Urothelium cell line (cell line): ENCODE measurements at places on chromosomes 6 and 20.

DNA sequence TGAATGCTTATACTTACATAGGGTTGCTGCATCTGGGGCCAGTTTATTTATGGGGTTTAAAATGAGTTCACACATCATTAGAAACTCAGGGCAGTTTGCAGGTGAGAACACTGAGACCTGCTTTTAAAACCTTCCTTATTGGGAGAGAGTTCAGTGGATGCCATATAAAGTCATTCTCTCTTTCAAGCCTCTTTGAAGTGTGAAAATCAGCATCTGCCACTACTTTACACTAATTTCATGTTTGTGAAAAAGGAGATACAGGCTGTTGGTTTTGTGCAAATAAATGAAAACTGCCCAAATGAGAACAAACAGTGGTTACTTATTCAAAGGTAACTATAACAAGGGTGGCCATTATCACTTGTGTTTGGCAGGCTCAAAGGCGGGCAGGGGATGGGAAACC, 530.5 kb downstream of the KIF16B start:
- no peak for DNase-seq

DNA sequence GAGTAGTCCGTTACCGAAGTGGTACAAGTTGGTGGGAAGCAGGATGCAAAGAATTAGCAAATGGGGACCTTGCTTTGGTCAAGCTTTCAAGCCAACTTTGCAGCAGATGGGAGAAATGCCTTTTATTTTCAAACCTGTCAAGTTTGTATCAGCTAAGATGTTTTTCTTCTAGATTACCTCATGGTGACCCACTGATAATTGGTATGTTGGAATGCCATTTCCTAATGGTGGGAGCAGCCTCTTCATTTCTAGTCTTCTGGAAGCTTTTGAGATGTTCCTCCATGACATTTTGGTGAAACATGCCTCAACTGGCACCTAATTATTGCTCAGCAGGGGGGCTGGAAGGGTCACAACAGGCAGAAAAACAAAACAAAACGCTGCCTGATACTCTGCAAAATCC, 43.7 kb downstream of the ADNP start:
- DNase-seq = no peak

GRCh38 chr20:58749098-58749769, 56.6 kb downstream of the NPEPL1 start:
- no peak for DNase-seq

DNA sequence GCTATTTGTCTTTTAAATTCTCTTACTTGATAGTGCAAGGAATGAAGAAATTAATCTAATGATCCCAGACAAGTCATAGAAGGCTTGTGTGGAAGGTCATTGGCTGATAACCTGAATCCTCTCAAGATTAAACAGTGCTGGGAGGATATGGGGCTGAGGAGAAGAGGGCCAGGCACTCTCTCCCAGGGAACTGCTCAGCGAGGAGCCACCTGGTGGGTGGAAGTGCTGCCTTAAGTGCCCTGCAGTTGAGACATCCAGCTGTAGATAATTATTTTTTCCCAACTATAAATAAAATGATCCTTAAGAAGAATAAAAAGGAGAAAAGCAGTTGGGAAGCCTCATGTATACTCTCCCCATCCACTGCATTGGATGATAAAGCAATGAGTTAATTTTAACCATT, 47.9 kb downstream of the BTBD3 start:
- no peak for DNase-seq

DNA sequence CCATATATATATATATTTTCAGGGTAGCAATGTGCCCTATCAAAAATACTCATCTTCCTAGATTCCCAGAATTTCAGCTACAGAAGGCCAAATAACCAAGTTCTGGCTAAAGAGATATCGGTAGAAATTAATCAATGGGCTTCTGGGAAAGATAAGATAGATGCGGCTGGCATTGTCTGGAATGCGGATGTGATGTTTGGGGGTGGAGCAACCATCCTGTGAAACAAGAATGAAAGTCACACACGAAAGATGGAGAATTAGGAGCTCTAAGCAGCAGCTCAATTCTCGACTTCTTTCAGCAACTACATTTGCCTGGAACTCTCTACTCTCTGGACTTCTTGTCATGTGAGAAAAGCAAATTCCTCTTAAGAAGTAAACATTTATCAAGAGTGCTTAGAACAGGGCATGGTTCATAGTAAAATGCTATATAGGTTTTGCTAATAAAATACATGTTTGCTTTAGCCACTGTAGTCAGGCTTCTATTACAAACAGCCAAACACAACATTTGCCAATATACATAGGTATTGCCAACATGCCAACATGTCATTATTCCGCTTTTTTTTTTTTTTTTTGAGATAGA, 90.8 kb downstream of the CLIC5 start:
- no peak for DNase-seq

GRCh38 chr6:169763881-169764280, 12.5 kb downstream of the ERMARD start:
- DNase-seq = no peak

GRCh38 chr6:4714961-4715501, 61.2 kb upstream of the CDYL start:
- DNase-seq = no peak

- DNase-seq = peak; percentile 73
Measured at GRCh38 chr6:2684103-2684749, 66.5 kb downstream of the MYLK4 start.

DNA sequence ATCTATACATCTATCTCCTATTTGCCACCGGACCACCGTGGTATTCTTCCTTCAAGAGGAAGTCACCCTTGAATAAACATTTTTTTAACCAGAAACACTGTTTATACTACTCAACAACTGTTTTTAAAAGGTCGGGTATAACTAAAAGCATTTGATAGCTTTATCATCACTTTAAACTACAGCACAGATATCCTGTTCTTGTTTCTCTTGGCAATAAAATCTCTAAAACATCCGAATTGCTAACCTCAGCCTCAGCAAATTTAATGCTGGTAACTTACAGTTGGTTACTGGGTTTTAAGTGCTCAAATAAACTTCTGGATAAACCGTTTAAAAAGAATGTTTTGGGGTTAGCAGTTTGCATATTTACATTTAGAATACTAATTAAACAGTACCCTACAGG, 20.4 kb downstream of the ZUP1 start:
- no peak for DNase-seq

DNA sequence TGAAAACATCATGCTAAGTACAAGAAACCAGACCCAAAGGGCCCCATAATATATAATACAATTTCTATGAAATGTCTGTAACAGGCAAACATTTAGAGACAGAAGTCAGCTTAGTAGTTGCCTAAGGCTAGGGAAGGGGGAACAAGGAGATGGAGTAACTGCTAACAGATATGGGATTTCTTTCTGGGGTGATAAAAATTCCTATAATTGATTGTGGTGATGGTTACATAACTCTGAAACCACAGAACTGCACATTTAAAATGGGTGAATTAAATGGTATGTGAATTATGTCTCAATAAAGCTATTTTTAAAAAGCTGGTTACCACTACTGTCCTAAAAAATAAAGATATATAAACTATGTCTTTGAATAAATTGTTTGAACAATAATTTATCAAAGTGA, 3.2 kb downstream of the CEP162 start:
- DNase-seq = no peak

GRCh38 chr6:145532361-145532760, 203.0 kb downstream of the EPM2A start:
- DNase-seq = no peak

GRCh38 chr6:108846628-108847027, 1.6 kb upstream of the ARMC2 start:
- no peak for DNase-seq

DNA sequence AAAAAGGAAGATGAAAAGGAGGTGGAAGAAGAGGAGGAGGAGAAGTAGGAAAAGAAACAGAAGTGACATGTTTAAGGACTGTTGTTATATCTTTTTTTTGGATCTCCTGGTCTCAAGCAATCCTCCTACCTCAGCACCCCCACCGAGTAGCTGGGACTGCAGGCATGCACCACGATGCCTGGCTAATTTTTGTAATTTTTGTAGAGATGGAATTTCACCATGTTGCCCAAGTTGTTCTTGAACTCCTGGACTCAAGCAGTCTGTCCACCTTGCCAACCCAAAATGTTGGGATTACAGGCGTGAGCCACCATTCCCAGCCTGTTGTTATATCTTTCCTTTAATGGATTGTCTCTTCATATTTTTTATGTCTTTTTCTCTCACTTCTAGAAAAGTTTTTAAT, 19.5 kb upstream of the BCLAF1 start:
- no peak for DNase-seq

DNA sequence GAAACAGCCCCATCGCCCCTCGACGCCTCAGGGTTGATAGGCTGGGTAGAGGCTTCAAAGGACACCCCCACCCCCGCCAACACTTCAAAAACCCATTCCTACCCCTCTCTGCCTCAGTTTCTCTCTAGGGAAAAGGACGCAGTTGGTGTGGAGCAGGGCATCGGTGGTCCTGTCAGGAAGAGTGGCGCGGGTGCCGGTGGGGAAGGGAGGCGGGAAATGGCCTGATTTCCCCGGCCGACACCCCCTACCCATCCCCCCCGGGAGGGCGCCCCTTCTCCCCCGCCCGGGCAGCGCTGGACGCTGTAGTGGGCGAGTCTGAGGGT, 367 bp downstream of the NRSN2 start:
- no peak for DNase-seq

DNA sequence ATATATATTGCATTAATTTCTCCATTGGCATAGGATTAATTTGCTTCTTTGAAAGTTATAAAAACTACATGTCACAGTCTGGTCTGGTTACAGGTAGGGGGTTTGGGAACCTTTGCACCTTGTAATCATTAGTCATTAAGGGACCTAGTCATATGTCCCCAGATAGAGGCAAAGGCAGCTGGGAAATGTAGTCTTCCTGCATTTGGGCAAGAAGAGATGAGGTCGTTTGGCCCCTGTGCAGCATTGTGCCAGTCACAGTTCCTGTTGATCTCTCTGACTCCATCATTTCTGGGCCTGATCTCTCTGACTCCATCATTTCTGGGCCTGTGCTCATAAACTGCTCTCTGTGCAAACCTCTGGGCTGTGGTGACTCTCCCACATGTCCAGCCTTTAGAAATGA, 73.2 kb downstream of the BCKDHB start:
- DNase-seq = no peak

GRCh38 chr6:168877821-168878282, 375.8 kb downstream of the THBS2 start:
- peak; percentile 39 for DNase-seq

DNA sequence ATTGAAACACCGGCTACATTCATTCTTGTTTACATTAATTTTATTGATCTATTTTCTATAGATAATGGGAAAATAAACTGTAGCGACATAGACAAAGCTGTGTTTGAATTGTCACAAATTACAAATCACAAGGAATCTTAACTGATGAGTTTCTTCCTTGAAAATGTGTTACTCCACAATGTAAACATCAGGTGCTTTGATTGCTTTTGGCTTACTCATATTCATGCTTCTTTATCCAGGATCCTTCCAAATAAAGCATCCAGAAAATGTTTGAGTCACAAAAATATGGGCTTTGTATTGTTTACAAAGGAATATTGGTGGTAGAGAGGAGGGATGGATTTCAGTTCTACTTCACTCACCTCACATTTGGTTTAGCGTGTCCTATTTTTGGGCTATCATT, 64.0 kb downstream of the BMP2 start:
- no peak for DNase-seq

GRCh38 chr6:36929607-36930006, 24.9 kb upstream of the PI16 start:
- no peak for DNase-seq

DNA sequence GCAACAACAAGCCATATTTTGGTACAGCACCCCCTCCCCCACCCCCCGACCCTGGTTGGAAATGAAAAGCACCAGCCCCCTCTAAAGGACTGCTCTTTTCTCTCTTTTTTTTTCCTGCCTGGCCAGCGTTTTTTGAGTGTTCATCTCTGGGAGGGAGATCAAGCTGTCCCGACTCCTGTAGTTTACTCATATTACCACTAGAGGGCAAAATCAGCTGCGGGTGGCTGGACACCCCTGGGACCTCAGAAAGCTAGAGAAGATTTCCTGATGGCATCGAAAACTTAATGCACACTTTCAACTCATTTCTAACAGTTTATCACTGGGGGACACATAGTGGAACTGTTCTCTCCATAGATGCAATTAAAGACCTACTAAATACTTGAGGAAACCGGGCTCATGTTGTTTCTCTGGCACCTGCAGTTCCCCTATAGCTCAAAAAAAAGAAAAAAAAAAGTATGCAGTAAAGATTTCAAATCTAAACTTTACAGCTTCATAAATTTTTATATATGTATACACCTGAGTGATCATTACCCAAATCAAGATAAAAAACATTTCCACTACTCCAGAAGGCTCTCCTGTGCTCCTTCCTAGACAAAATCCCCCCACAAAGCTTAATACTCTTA, 24.4 kb downstream of the CNBD2 start:
- DNase-seq = peak; percentile 90

- DNase-seq = peak; percentile 78
Measured at GRCh38 chr6:31441365-31442267, 38.2 kb downstream of the MICA start.

- DNase-seq = no peak
Measured at GRCh38 chr6:159062564-159062945, 17.8 kb upstream of the TAGAP start.

- DNase-seq = no peak
Measured at GRCh38 chr6:33824461-33825154, 20.8 kb upstream of the MLN start.

- no peak for DNase-seq
Measured at GRCh38 chr6:6766230-6766905, 177.8 kb downstream of the LY86 start.

- DNase-seq = no peak
Measured at GRCh38 chr20:16273812-16274555, 299.3 kb downstream of the KIF16B start.

- DNase-seq = no peak
Measured at GRCh38 chr20:17172836-17173516, 53.9 kb upstream of the PCSK2 start.

- no peak for DNase-seq
Measured at GRCh38 chr6:14929291-14929690, 316.6 kb upstream of the JARID2 start.

- DNase-seq = no peak
Measured at GRCh38 chr6:25944688-25945574, 14.4 kb upstream of the SLC17A2 start.

DNA sequence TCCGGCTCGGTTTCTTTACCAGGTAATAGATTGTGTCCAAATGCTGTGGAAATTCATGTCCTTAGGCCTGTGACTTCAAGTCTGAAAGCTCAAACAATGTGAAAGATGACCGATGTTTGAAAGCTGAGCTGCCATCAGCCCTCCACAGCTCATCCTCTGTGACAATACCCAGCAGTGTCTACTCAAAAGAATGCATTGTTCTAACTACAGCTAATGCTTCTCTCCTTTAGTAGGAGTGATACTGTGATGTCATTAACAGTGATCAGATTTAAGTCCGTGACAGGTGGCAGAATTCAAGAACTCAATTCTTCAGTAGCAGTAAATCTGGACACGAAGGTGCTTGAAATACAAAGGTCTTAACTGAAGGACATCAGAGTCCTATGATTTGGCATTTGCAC, 97.3 kb downstream of the RCAN2 start:
- DNase-seq = no peak

DNA sequence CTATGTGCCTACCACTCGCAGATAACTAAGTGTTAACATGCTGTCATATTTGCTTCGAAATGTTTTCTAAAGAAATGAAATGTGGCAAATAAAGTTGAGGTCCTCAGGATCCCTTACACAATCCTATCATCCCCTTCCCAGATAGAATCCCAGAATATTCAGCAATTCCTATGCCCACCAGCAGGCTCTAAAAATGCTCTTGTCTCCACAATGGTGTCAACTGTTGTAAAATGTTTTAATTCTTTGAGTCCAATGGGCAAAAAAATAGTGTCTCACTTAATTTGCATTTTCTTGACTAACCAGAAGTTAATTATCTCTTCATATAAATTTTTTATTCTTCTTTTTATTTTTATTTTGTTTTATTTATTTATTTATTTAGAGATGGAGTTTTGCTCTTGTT, 103.9 kb upstream of the MAP7 start:
- DNase-seq = no peak
